ENCODE measurements at places on chromosomes 4 and X.

- DNase-seq, result no peak
These were observed 32.6 kb upstream of the CBR4 start for GRCh38 chr4:169042608-169043007.

- peak; percentile 42 for DNase-seq
These were observed 8.0 kb downstream of the MAN2B2 start for GRCh38 chr4:6582889-6583490.

- no peak for DNase-seq
These were observed 36.7 kb upstream of the KLHL13 start for GRCh38 chrX:118153270-118153669.

GRCh38 chr4:83771113-83771705 is 235.3 kb downstream of the GPAT3 start:
- DNase-seq, result peak; percentile 18

GRCh38 chr4:181258569-181258968 is 984.6 kb upstream of the TENM3 start:
- no peak for DNase-seq

GRCh38 chr4:138223231-138223910 is 18.8 kb downstream of the SLC7A11 start:
- DNase-seq, result no peak

GRCh38 chrX:107716118-107716684 is 59.4 kb downstream of the TSC22D3 start:
- DNase-seq, result peak; percentile 43

- no peak for DNase-seq
These were observed 92.7 kb downstream of the SCD5 start for GRCh38 chr4:82705928-82706300.

GRCh38 chrX:132461886-132462285 is 27.0 kb downstream of the MBNL3 start:
- DNase-seq, result no peak

Measured in SK-N-DZ (cell line).